ENCODE measurements at places on chromosomes 1 and 21.

DNA sequence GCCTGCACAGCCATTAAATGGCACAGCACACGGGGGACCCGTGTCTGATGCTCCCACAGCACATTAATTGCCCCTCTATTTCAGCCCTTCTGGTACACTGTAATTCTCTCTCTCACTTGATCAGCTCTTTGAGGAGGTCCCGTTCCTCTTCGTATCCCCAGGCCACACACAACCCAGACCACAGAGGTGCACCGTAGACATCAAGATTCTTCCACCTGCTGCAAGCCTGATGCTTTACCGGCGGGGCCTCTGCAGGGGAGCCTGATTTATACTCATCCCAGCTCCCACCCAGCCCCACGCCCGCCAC, 759 bp downstream of the SMYD3 start:
- peak; percentile 37 for DNase-seq

- no peak for DNase-seq
Measured at GRCh38 chr1:114002492-114003239, 23.4 kb downstream of the OLFML3 start.

- DNase-seq = no peak
Measured at GRCh38 chr1:10967090-10967489, 45.4 kb upstream of the TARDBP start.

GRCh38 chr21:31538816-31539215, 120.7 kb upstream of the SOD1 start:
- DNase-seq = no peak

Data from G401 (cell line).